ENCODE measurements at places on chromosomes 2 and 18. TPM values are rescaled to one million over a fixed set of nuclear protein-coding genes. Genes with fewer than 3 reads are reported as not detected.

DNA sequence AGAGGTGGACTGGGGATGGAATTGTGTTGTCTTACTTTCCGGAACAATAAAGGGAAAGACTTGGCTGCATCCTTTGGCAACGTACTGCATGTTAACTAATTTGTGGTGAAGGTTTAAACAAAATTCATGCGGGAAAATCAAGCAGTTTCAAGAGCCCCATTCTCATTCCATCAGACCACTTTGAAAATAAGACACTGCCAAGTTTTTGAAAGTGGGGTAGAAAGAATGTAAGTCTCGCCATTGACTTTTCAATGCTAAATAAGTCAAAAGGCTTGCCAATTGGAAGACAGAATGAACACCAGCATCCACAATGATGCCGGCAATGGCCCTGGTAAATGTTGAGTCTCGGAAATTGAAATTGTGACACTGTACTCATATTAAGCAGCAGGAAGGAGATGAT lies 322.0 kb downstream of the RND3 start:
- DNase-seq = no peak

Gene FLACC1
- 0.13 TPM for total RNA-seq

- no peak for DNase-seq
These were observed 637.3 kb downstream of the ERBB4 start for GRCh38 chr2:211901226-211901846.

DNA sequence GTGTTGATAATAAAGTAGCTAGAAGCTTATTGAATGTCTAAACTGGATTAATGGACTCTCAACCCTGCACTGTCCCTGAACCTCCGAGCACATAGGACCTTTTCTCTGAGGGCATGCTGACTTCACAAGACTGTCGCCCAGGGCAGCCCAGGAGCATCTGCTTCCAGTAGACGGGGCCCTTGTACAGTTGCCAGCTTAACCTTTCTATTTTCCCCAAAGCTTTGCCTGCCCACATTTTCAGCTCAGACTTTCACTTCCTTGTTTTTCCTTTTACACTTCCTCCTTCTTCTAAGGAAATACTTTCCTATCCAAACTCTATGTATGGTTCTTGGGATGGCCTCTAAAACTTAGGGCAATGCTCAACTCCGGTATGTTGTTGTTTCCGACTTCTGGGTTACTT lies 1.3 kb downstream of the VWA3B start:
- no peak for DNase-seq

DNA sequence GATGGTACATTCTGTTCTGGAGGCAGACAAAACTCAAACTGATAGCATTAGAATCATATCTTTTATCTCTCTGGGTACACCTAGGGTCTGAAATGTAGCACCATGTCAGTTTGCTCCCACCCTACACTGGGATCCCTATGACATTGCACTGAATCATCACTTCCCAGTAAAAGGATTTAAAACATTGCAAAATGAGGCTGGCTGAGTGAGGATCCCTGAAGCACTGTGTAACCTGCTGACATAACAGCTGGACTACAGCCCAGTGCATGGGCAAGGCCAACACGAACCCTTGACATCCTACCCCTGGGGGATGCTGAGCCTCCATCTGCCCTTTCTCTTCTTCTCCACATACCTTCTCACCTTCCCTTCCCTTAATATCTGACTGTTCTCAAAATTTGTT lies 253.2 kb downstream of the TTC32 start:
- no peak for DNase-seq

DNA sequence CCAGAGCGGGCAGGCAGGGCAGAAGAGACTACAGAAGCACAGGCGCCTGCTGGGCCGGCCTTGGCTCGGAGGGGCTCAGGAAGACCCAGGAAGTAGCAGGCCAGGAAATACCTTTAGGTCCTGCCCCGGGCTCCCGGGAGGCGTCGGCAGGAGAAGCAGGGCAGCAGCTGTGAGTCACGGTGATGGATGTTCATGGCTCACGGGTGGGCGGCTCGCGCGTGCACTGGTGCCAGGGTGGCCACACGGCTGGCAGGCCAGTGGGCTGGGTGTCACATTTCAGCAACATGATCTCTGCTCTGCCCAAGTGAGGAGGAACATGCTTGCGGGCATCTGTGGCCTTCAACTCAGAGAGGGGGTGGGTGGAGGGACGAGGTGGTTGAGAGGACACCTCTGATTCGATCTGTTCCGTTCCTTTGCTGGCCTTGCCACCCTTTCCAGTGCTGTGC lies 139.3 kb downstream of the KLHL29 start:
- DNase-seq = peak; percentile 14

Gene GKN2
- total RNA-seq = not detected

Gene NEDD4L
- total RNA-seq = 6.8 TPM

Gene ZNF396
- 0.51 TPM for total RNA-seq

DNA sequence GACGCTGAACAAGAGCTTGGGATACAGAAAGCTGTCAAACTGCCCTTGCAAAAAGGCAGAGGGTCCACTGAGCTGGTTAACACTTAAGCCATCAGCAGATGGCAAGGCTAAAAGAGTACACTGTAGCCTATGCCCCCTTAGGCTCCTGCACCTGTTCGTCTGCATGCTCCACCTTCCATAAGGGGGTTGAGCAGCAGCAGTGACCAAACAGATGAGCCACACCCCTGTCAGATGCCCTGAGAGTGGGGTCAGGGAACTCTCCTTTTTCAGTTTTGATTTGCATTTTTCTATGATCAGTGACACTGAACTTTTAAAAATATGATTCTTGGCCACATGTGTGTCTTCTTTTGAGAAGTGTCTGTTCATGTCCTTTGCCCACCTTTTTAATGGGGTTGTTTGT lies 402.5 kb upstream of the FAM98A start:
- no peak for DNase-seq

DNA sequence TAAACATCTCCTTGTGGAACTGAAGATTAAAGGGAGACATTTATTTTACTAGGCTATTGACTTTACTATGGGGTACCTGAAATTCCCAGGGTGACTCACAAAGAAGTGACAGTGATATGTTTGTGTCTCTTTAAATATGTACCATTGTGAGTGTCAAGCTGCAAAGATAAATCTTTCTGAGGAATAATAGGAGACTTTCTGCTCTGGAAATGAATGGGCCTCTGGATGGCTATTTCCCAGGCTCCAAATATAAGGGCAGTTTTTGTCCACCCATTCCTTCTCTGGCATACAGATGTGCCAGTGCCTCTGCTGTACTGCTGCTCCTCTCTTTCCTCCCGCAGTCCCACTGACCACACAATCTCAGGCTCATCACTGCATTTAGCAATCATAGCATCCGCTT lies 586.4 kb upstream of the CNTNAP5 start:
- DNase-seq = no peak

Gene GNLY
- total RNA-seq = not detected

DNA sequence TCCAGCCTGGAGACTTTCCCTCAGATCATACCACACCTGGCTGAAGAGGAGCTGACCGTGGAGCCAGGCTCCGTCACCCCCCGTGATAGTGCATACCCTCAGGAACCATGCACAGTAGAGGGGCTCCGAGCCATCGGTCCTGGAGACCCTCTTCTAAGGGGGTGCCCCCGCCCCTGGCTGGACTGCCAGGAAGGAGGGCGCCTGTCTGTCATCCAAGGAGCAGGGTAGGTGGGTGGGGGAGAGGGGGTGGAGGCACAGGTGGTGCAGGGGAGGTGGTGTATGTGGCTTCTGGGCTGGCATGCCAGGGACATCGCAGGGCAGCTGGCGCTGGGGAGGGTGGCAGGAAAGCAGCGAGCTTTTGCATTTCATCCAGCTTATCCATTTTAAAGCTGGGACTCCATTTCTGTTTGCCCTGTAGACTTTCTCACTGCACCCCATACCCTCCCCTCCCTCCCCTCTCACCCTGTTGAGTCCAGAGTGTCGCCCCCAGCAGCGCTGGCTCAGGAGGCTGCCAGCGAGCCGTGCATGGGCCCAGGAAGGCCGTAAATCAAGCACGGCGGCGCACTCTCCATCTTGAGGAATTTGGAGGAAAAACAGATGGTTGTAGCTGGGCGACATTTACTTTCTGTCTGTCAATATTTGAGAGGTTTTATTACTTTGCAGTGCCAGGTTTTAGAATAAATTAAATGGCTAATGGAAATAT lies 56.2 kb upstream of the HS6ST1 start:
- DNase-seq = no peak

- DNase-seq = no peak
These were observed 250.4 kb upstream of the STON1 start for GRCh38 chr2:48279344-48280090.

- no peak for DNase-seq
These were observed 390.2 kb upstream of the NXPH2 start for GRCh38 chr2:139170406-139170805.

- DNase-seq = no peak
These were observed 157.4 kb downstream of the TANC1 start for GRCh38 chr2:159125858-159126257.

DNA sequence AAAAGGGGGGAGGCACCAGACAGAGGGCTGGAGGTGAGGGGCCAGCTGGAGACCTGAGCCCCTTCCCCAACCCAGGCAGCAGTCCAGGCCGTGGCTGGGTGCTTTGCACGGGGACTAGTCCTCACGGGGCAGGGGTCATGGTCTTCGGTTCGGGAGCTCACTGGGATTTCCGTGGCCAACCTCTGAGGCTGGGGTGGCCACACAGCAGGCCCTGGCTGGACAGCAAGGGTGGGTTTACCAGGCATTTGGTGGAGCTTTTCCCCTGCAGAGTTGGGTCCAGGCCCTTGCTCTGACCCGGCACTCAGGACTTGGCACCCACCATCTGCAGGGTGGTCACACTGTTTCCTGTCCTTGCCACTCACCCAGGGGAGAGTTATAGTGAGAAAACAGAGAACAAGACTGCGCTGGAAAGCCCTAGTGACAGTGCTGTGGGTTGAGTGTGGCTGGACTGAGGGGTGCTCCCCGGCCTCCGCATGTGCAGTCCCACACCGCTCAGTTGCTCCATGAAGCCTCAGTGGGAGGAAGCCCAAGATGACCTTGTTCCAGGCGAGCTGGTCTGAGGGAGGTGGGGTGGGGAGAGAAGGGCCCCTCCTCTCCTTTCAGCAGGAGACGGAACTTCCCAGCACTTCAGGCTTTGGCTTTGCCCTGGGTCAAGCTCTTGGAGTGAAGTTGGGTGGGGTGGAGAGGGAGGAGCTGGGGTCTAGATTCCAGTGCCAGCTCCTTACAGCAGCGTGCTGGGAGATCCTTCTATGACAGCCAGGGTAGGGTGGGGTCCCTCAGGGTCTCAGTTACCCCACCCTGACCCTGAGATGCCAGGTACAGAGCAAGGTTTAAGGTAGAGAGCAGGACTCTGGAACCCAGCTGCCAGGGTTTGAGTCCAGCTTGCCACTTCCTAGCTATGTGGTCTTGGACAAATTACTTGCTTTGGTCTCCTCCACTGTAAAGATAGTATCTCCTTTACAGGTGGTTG lies 219.8 kb downstream of the DYSF start:
- DNase-seq = no peak

Gene CTIF
- 18.0 TPM for total RNA-seq

Gene G6PC2
- not detected for total RNA-seq

Measured in dermis microvascular lymphatic vessel endothelial cell (primary cell).